Thyroid gland (tissue), 4 donors: ENCODE measurements at places on chromosomes 4 and X. TPM values are rescaled to one million over a fixed set of nuclear protein-coding genes. Genes with fewer than 3 reads are reported as not detected.
A peak's percentile ranks its signal among the peaks of the same experiment; 100 is the strongest.

DNA sequence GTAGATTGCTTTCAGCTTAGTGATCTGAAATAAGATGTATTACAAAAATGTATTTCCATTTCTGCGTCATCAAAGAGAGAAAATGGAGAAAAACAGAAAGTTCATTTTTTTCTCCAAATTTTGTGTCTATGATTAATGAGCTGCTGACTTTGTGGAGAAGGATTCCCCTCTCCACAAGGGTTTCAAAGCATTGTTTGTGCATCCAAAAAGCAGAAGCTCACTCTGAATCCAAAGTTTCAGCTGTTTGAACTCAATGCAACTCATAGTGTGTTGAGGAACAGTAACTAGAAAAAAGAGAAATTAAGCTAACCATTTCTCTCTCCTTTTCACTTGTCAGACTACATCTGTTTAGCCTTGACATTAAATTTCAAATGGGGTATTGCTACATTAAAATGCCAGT lies 62.9 kb upstream of the SLC7A11 start:
- no peaks in the 10 kb centered on the region for H3K27me3 ChIP-seq
- no peaks in the 10 kb centered on the region for H3K36me3 ChIP-seq
- peaks cover 7% of the 10 kb centered on the region for H3K4me1 ChIP-seq
- H3K4me3 ChIP-seq = no peak overlapping the region
- H3K27ac ChIP-seq = no peak overlapping the region

DNA sequence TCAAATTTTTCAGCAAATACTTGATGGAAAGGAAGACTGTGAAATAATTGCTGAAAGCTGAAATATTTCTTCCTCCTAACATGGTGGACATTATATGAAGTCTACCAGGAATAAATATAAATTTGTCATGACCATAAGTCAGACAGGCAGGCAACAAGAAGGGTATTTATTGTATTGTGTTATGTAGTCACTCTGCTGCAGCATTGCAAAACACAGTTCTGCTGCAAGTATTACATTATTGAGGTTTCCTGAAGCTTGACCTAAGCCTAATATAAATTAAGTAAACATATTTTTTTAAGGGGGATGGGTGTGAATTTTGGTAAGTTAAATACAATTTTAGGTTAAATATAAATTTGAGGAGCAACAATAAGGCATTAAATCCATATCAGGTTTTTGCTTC lies 60.2 kb upstream of the MAOA start:
- no peaks in the 10 kb centered on the region for H3K4me1 ChIP-seq
- H3K27ac ChIP-seq = no peak overlapping the region
- no peaks in the 10 kb centered on the region for H3K36me3 ChIP-seq
- H3K4me3 ChIP-seq = no peak overlapping the region

DNA sequence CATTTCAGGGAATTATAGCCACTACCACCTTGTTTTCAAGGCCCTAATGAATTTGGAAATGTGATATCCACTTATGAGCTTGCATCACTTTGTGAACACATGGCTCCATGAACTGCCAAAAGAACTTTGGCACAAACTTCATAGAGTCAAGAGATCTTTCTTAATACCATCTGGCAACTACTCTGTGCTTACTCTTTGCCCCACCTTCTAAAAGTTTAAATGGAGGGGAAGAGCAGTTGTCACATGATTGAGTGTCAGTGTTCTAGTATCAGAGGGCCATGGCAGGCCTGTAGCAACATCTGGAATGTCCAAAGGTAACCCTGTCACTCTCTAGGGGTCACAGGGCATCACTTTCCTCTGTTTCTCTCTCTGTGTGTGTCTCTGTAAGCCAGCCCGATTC lies 2.6 kb upstream of the ADH1B start:
- H3K27ac ChIP-seq = peak overlapping the region; percentile 47
- no peaks in the 10 kb centered on the region for H3K36me3 ChIP-seq
- H3K27me3 ChIP-seq = no peaks in the 10 kb centered on the region
- H3K4me1 ChIP-seq = peaks cover 6% of the 10 kb centered on the region
- no peak overlapping the region for H3K4me3 ChIP-seq

DNA sequence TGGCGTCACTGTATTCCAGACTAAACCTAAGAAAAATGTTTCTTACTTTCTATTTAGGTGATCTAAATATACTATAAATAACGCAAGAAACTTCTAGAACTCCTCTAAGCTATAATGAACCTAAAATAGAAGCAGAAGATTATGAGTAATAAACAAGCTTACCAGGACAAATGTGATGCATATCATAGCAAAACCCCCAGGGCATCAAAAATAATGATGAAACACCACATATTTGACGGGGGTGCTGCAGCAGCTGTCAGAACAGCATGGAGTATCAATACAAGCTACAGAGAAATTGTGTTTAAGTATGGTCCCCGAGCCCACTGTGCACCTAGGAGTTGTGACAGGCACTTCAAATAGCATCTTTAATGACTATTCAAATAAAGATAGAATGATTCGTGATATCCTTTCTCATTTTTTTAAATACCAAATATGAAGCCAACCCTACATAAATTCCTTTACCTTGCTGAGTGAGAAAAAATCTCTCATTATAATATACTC lies 337.3 kb downstream of the CENPC start:
- DNase-seq = no peak
- no peak overlapping the region for H3K4me3 ChIP-seq
- H3K36me3 ChIP-seq = no peaks in the 10 kb centered on the region
- H3K27ac ChIP-seq = no peak overlapping the region

- DNase-seq = no peak
- no peaks in the 10 kb centered on the region for H3K27me3 ChIP-seq
- no peak overlapping the region for H3K4me3 ChIP-seq
- H3K36me3 ChIP-seq = no peaks in the 10 kb centered on the region
- H3K4me1 ChIP-seq = no peaks in the 10 kb centered on the region
- no peak overlapping the region for H3K27ac ChIP-seq
Observed at GRCh38 chrX:75115707-75116413, 40.2 kb downstream of the ABCB7 start.

DNA sequence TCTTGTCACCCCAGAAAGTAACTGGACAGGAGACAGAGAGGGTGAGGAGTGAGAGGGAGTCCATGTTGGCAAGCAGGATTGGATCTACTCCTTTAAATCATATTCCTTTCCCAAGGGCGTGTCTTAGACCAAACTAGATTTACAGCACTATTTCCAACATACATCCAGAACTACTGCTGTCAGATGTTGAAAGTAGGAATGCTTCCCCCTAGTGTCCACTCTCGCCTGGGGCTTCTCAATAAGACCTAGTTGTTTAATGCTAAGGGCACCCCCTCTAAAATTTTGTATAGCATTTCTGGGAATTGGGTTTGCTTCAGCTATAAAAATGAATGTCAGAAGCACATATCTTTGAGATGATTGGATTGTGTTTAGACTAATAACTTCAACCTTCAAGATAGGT lies 13.3 kb downstream of the OFD1 start:
- peak; percentile 23 for DNase-seq
- no peaks in the 10 kb centered on the region for H3K27me3 ChIP-seq
- H3K4me1 ChIP-seq = no peaks in the 10 kb centered on the region
- no peak overlapping the region for H3K4me3 ChIP-seq

GRCh38 chr4:172806841-172807240 lies 361.8 kb upstream of the GALNT7 start:
- H3K4me3 ChIP-seq = no peak overlapping the region
- H3K4me1 ChIP-seq = peaks cover 3% of the 10 kb centered on the region
- no peak for DNase-seq
- H3K36me3 ChIP-seq = no peaks in the 10 kb centered on the region
- no peaks in the 10 kb centered on the region for H3K27me3 ChIP-seq

- H3K4me1 ChIP-seq = no peaks in the 10 kb centered on the region
- no peak overlapping the region for H3K27ac ChIP-seq
- no peaks in the 10 kb centered on the region for H3K27me3 ChIP-seq
- no peaks in the 10 kb centered on the region for H3K36me3 ChIP-seq
- no peak for DNase-seq
Observed at GRCh38 chrX:39112143-39112542, 310.9 kb downstream of the MID1IP1 start.

DNA sequence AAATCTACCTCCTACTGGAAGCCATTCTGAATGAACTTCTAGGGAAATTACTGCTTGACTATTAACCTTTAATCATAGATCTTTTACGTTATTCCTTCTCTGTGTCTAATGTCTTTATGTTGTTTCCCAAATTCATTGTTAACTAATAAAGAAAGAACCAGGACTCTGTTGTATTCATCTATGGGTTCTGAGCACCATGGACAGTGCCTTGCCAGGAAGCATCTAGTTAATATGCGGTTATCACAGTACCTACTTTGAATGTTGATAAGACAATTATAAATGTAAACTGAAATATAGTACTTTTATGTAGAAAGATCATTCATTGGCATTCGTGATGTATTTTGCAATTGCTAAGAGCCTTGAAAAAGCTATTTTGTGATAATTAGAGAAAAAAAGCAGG lies 23.8 kb downstream of the NWD2 start:
- H3K4me3 ChIP-seq = no peak overlapping the region
- DNase-seq = no peak
- H3K27me3 ChIP-seq = no peaks in the 10 kb centered on the region

DNA sequence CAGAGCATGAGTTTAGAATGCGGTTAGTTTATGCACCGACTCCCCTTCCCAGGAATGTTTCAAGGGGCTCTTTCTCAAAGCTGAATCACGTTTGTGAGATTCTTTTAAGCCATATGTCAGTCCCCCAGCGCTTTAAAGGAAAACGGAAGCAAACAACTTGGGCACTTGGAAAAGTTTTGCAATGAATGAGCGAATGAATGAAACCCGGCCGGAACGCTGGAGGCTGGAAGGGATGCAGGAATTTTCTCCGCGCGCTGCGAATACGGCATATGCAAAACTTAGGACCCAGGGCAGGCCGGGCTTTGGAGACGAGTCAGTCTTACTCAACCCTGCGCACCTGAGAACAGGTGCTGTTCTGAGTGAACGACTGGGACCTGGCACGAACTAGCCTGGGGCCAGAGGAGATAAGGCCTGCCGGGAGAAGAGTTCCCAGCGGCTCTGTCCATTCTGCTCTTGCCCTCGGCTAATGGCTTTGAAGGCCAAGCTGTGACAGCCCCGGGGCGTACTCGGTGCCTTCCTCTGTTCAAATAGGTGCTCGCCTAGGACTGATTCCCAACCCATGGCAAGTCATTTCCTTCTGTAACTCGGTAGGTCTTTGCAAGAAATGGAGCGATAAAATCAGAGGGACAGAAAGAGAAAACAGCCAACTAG lies 743 bp upstream of the NRK start:
- no peaks in the 10 kb centered on the region for H3K4me1 ChIP-seq
- peaks cover 6% of the 10 kb centered on the region for H3K27me3 ChIP-seq
- DNase-seq = peak; percentile 26
- no peak overlapping the region for H3K27ac ChIP-seq
- H3K4me3 ChIP-seq = no peak overlapping the region

DNA sequence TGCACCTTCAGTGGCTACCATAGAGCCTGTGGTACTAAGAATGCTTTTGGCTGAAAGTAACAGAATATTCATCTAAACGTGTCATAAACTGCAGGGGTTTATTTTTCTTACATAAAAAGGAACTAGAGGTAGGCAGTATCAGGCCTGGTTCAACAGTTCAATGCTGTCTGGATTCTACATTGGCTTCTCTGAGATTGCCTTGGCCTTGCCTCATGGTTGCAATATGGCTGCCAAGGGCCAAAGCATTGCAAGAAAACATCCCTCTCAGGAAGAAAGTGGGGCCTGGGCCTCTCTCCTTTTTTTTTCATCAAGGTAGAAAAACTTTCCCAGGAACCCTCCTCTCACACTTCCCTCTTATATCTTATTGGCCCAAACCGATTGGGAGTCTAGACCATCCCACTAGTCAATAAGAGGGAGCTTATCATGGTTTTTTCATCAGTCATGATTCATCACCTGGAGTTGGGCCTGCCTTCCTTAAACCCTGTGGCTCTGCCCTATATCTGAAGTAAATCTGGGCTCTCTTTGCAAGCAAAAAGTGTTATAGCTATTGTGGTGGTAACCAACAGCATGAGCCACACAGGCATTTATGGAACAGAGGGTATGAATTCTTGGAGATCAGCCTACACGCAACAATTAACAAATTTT lies 1.8 kb upstream of the DOCK11 start:
- H3K4me1 ChIP-seq = no peaks in the 10 kb centered on the region
- H3K27me3 ChIP-seq = no peaks in the 10 kb centered on the region
- H3K27ac ChIP-seq = no peak overlapping the region
- H3K4me3 ChIP-seq = no peak overlapping the region
- H3K36me3 ChIP-seq = no peaks in the 10 kb centered on the region
- DNase-seq = no peak

The DBET gene
- total RNA-seq = not detected

DNA sequence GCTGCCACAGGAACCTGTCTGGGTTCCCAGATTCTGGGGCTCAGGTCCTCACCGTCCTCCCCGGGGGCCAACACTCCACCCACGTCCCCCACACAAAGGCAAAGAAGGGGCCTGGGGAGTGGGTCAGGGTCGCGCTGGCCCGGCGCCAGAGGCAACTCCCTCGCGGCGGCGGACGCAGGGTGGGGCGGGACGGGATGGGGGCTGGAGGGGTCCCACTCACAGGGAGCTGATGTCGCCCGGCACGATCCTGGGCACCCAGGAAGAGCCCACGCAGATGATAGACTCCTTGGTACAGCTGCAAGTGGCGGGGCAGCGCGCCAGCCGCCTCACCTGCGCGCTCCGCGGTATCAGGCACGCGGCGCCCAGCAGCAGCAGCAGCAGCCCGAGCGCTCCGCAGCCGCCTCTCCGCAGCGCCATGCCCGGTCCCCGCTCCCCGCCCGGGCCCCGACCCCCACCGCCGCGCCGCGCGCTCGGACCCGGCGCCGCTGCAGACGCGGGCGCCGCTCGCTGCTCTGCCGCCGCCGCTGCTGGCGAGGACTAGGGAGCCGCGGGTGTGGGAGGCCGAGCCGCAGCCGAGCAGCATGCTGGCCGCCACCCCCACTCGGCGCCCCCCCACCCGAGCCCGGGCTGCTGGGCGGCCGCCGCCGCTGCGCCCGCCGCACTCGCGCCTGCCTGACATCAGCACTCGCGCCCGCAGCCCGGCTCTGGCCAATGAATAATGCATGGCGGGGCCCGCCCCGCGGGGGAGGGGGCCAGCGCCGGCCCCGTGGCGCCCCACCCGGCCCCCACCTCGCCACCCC lies at the start of gene LGI2:
Gene LGI2 (minus strand): TSS at position 670 of the 800 bp plus-strand sequence. CDS start 253 bp downstream, at position 417.
- no peak within 1 kb of the TSS for H3K27ac ChIP-seq
- peak; percentile 58 for DNase-seq
- H3K36me3 ChIP-seq = no peaks in the 10 kb centered on the region
- no peaks in the 10 kb centered on the region for H3K27me3 ChIP-seq

The POU3F4 gene
- total RNA-seq = not detected

- H3K4me3 ChIP-seq = no peak overlapping the region
- no peaks in the 10 kb centered on the region for H3K36me3 ChIP-seq
- DNase-seq = no peak
- H3K27me3 ChIP-seq = peaks cover 7% of the 10 kb centered on the region
- H3K4me1 ChIP-seq = no peaks in the 10 kb centered on the region
Observed at GRCh38 chrX:120321520-120322281, 10.4 kb upstream of the TMEM255A start.

GRCh38 chr4:71785959-71786358 lies 2.1 kb upstream of the GC start:
- H3K27me3 ChIP-seq = no peaks in the 10 kb centered on the region
- no peak for DNase-seq

GRCh38 chrX:38989076-38989475 lies 187.8 kb downstream of the MID1IP1 start:
- DNase-seq = no peak
- no peaks in the 10 kb centered on the region for H3K27me3 ChIP-seq
- no peaks in the 10 kb centered on the region for H3K4me1 ChIP-seq
- H3K36me3 ChIP-seq = no peaks in the 10 kb centered on the region
- no peak overlapping the region for H3K27ac ChIP-seq
- H3K4me3 ChIP-seq = no peak overlapping the region

The RPA4 gene
- total RNA-seq = 0.94 TPM

The GAGE2A gene
- total RNA-seq = not detected
